Spleen (tissue), 13 donors: ENCODE measurements at places on chromosomes 11 and 22. TPM values are rescaled to one million over a fixed set of nuclear protein-coding genes. Genes with fewer than 3 reads are reported as not detected.

DNA sequence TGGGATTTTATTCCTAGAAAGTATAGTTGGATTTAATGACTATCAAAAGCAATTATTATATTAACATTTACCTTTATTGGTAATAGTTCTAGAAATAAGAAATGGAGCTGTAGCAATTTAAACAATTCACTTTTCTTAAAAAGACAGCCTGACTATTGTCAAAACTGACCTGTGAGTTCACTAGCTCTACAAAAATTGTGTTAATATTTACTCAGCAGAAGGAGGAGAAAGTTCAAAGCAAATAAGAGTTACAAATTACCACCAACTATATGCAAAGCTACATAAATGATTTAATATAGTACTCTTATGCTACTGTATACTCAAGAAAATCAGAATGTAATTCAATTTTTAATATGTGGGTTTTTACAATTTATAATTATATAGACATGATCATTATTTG, 310.0 kb downstream of the DCDC1 start:
- no peak for DNase-seq

GRCh38 chr11:122910775-122911174, 28.2 kb downstream of the JHY start:
- DNase-seq = no peak

GRCh38 chr22:22397292-22397870, 111.2 kb downstream of the ZNF280B start:
- DNase-seq = no peak

DNA sequence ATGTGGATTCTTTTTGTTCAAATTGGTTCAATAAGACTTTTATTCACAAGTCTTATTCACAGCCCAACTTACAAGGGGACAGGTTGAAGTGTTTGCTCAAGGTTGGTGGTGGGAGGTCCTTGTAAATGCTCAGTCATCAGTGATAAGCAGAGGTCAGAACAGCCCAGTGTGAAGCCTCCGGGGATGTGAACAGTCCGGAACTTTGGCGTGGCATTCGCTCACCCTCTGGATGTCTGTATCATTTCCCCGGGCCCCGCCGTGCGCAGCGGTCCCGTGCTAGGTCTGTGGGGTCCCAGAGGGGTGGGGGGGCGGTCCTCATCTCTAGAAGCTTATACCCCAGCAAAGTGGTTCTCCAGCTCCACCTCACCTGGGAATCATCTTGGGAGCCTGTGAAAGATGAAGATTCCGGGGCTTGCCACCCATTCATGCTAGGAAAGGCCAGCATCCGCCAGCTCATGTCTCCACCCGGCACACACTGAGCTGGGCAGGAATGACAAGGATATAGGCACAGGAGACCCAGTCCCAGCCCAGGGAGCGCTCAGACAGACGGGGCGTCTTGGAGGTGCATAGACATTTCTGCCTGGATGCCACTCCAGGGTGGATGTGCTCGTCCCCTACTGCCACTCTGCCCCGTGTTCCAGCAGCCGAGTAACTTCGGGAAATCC, 327.5 kb downstream of the TBC1D22A start:
- no peak for DNase-seq

DNA sequence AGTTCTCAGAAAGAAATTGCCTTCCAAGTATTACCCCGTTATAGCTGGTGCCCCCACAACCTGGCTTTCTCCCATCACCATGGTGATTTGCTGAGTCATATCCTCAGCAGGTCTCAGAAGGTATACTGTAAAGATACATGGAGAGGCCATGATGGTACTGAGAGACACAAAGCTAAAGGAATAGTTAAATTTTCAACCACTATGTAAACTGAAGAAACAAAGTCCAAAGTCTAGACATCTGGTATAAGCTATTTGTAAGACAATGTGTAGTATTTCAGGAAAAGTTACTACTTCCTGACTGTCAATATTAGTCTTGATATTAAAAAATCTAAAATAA, 377.1 kb downstream of the DCDC1 start:
- DNase-seq = no peak

DNA sequence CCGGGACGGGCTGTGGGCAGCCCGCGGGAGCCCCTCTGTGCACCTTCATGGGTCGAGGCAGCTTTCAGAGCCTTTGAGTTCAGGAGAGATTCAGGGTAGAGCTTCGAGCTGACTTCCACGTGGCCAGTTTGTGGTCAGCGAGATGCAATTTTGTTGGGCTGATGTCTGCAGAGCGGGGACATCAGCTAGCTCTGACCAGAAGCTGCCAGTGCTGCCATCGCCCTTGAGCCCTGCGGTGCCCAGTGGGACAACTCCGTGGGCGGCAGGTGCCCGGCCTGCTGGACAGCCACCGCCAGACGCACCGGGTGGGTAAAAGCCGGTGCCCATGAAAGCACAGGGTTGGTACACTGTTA, 719 bp downstream of the TALDO1 start:
- DNase-seq = peak; percentile 86

GRCh38 chr22:24500277-24500820, 5.2 kb downstream of the UPB1 start:
- peak; percentile 56 for DNase-seq

DNA sequence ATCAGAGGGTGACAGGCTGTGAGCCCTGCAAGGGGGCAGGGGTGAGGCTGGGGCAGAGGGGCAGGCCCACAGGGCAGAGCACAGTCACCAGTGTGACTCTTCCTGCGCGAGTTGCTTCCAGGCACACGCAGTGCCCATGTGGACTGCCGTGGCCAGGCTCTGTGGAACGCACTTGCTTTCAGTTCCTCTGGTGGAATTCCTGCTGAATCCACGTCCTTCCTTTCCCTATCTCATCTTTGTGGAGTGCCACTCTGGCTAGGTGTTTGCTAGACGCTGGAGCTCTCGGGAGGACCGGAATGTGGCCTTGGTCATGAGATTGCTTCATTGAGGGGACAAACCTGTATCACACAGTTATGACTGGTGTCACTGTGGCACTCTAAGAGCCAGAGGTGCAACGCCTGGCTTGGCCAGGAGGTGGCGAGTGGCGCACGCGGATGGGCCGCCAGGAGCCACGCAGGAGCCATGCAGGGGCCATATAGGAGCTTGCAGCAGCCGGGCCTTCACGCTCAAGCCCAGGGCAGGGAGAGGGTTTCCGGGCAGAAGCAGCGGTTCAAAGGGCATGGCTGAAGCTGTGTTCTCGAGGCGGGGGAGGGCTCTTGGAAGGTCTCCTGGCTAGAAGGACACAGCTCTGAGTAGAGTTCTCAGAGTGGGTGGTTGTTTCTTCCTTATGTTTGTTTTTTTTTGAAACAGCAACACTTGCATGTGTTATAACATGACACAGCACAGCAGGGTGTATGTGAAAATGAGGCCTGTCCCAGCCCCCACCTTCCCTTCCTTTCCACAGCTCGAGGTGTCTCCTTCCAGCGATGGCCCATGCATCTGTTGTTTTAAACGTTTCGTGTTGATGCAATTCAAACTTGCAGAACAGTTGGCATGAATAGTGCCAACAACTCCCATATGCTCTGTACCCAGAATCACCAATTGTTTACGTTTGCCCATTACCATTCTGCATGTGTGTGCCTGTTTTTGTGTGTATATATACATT, 36.2 kb downstream of the TBC1D22A start:
- DNase-seq = peak; percentile 93

- no peak for DNase-seq
These were observed 58.0 kb upstream of the CCND1 start for GRCh38 chr11:69582756-69583467.

DNA sequence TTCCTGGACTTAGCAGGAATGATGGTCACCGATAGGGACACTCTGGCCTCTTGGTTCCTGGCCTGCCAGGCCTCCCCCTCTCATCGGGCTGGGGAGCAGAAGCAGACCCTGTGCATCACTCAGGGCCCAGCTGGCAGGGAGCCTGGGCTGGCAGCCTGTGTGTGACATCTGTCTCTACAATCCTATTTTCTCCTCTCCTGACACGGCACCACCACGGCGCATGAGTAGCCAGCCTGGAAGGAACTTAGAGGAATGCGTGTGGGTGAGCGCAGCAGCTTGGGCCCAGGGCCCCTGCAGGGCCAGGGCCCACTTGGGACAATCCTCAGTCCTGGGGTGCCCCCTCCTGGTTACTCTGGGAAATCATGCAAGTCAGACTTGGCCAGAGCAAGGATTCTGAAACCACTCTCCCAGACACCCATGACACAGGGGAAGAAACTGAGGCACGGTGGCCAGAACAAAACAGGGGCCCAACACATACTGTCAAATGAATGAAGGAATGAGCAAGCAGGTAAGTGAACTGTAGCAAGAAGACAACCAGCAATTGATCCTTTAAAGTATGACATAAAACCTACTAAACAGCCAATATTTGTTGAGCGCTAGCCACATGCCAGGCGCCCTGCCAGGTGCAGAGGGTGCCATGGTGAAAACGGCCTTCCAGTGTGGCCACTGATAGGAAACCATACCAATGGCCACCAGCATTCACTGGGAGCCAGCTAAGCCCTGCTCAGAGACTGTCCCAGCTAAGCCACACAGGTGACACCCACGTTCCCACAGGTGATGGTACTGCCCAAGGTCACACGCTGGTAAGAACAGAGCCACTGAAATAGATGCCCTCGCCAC, 13.3 kb downstream of the RSPH14 start:
- peak; percentile 90 for DNase-seq

- DNase-seq = peak; percentile 43
These were observed 44.8 kb downstream of the BUD13 start for GRCh38 chr11:116727990-116728389.

- DNase-seq = no peak
These were observed 25.6 kb downstream of the SMCO4 start for GRCh38 chr11:93517611-93518010.

DNA sequence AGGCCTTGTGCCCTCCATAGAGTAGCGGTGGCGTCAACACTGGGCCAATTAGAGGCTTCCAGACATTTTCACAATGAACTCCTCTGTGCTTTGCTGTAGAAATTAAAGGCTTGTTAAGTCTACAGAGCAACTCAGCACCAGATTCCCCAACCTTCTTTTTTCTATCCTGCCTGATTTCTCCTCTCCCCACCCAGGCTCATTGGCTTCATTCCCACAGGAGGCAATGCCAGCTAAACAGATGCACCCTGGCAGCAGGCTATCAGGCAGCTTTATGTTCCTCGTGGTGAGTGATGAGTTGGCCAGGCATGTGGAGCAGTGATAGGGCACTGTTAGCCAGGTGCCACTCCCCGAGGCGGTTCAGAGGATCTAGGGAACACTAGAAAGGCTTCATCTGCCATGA, 4.8 kb downstream of the DIXDC1 start:
- DNase-seq = no peak

DNA sequence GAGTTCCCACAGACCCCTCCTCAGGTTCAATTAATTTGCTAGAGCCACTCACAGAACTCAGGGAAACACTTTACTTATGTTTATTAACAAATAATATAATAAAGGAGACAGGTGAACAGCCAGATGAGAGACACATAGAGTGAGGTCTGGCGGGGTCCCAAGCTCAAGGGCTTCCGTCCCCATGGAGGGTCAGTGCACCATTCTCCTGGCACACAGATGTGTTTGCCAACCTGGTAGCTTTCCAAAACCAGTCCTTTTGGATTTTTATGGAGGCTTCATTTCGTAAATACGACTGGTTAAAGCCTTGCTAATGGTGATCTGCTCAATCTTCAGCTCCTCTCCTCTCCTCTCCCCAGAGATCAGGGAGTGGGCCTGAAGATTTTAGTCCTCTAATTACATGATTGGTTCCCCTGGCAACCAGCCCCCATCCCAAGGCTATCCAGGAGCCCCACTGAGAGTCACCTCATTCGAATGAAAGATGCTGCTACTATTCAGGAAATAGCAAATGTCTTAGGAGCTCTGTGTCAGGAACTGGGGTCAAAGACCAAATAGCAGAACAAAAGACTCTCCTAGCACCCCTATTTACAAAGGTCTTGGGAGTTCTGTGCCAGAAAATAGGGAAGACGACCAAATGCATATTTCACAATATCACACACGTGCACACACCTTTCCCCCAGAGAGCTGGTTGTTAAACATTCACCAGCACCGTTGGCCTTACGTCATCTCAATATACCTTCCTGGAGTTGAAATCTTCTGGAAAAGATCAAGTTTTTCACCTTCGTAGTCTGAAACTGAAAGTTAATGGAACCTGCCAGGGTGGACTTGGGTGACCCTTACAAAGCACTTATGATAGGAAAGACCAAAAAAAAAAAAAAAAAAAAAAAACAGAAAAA, 23.8 kb upstream of the CAPRIN1 start:
- no peak for DNase-seq

- no peak for DNase-seq
These were observed 1563.7 kb upstream of the TENM4 start for GRCh38 chr11:81004576-81004975.

- no peak for DNase-seq
These were observed 181.5 kb upstream of the SORL1-AS1 start for GRCh38 chr11:121634273-121634672.

GRCh38 chr11:68970921-68971636, 9.7 kb downstream of the MRGPRD start:
- peak; percentile 29 for DNase-seq

DNA sequence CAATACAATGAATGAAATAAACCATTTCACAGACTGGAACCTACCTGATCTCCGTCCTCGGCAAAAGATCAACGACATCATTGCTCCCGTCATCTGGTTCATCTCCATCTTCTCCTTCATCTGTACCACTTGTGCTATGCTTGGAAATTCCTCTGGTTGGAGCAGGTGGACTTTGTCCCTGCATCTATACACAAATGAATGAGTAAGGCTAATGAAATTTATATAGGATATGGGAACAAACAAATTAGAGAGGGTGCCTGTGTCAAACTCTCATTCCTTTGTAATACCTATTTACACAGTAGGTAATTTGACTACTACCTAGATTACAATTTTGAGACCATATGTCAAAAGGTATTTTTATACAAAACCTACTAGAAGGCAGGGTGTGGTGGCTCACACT, 59.4 kb downstream of the F2 start:
- no peak for DNase-seq

- DNase-seq = no peak
These were observed 4.8 kb upstream of the CKAP5 start for GRCh38 chr11:46850829-46851380.

- no peak for DNase-seq
These were observed 847.3 kb downstream of the JRKL start for GRCh38 chr11:97237151-97237550.

DNA sequence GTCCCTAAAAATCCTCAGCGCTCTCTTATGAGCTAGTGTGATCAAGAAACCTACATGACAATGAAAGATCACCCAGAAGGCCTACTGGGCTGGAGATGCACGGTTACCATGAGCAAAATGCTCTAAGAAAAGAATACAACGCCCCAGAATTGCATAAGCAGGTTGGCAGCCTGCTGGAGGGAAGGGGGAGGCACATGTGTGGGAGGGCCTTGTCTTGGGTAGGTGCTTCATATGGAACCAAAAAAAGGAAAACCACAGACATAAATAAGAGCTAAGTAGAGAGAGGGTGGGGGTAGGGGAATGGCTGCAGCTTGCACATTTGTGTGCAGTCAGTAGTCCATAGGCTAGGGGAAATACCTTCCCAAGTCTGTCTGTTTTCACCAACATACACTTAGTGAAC, 2.8 kb downstream of the SIAE start:
- DNase-seq = no peak

The ARHGEF17 gene
- 35.4 TPM for total RNA-seq

The UCP3 gene
- total RNA-seq = 5.3 TPM

The GRAP2 gene
- total RNA-seq = 24.3 TPM

The SPATA19 gene
- not detected for total RNA-seq

The LRRC74B gene
- not detected for total RNA-seq

The TRIM34 gene
- total RNA-seq = 14.4 TPM

The FJX1 gene
- total RNA-seq = 40.6 TPM

The PATE4 gene
- not detected for total RNA-seq

The MAPK8IP1 gene
- 4.5 TPM for total RNA-seq

The C11orf91 gene
- total RNA-seq = not detected

The GLYATL1 gene
- total RNA-seq = not detected

The GDPD4 gene
- not detected for total RNA-seq
